NCI-H1436 treated with DMSO at 0.1 percent for 48 hours (cell line): ENCODE measurements at places on chromosomes 3 and 15.
A peak's percentile ranks its signal among the peaks of the same experiment; 100 is the strongest.

GRCh38 chr3:50660386-50660785 is 14.3 kb upstream of the DOCK3 start:
- no peak for DNase-seq

DNA sequence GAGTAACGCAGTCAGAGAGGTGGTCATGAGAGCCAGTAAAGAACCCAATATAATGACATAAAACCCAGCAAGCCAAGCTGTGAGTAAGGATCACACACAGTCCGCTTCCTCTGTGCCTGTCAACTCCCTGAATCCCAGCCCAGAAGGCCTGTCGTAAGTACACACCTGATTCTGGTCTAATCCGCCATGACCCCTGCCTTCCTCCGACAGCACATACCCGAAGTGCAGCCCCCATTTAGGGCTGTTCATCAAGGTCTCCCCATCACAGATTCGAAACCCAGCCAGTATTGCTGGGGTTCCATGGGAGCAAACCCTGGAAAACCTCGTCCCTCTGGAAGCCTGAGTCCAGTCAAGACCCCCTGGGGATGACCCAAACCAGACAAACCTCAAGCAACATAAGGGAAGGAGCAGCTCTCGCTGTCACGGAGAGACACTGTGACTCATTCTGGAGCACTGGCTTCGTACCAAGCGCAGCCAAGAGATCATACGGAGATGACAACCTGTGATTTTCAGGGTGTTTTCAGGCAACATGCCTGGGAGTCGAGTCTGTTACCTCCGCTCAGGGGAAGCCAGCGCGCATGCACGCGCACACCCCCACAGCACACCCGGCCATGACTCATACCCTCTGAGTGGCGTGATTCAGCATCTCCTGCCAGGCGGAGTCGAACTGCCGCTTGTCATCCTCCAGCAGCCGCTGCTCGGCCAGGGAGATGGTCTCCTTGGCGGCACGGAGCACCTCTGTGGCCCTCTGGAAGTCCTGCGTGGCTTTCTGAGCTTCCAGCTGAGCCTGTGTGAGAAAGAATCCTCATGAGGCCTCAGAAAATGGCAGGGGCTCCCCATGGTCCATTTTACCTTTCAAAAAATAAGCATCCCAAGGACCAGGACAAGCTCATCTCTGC is 63.0 kb downstream of the SH3BP5 start:
- no peak for DNase-seq

DNA sequence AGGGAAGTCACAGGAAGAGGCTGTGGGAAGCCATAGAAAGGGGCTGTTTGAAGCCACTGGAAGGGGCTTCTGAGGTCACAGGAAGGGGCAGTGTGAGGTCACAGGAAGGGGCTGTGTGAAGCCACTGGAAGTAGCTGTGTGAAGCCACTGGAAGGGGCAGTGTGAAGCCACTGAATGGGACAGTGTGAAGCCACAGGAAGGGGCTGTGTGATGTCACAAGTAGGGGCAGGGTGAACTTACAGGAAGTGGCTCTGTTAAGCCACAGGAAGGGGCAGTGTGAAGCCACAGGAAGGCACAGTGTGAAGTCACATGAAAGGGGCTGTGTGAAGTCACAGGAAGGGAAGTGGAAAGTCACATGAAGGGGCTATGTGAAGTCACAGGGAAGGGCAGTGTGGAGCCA is 33.1 kb downstream of the GASK1A start:
- no peak for DNase-seq

DNA sequence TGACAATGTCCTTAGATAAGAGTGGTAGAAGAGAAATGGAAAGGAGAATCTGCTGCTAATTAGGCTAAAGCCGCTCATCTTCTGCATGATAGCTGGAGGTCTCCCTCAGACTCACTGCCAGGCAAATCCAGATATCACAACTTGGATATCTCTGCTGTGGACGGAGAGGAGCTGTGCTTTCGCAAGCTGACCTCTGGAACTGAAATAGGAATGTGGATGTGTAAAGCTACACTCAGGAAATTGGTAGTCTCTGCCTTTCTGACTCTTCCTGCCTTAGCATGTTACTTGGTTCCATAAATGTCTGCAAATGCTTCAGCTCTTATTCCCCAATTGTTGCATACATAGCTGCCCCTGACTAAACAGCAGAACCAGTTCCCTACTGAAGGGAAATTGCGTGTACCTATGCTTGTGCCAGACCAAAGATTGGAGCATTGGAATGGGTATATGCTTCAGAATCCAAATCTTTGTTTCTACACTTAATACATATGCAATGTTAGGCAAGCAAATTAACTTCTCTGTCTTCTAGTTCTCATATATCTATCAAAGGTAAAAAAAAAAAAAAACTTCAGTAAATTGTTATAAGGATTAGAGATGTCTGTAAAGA is 74.7 kb upstream of the ROBO2 start:
- DNase-seq = no peak

GRCh38 chr3:127791221-127791913 is 30.9 kb downstream of the MGLL start:
- no peak for DNase-seq

DNA sequence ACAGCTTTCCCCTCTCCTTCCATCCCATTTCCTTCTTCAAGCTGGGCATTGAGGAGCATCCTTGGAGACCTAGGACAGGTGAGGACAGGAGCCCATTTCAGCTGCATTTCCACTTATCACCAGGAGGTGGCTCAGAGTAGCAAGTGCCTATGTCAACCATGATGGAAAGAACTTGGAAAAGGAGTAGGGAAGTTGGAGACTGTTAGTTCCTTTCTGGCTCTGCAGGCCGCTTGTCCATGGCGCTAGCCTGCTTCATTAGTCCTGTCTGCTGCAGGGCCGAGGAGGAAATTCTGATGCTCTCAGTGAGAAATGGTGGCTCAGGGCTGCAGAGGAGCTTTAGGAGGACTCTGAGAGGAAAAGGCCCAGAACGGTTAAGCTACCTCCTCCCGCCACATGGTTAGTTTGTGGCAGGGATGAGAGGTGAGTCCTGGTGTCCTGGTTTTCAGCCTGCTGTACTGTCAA is 7.0 kb upstream of the CD276 start:
- peak; percentile 7 for DNase-seq

DNA sequence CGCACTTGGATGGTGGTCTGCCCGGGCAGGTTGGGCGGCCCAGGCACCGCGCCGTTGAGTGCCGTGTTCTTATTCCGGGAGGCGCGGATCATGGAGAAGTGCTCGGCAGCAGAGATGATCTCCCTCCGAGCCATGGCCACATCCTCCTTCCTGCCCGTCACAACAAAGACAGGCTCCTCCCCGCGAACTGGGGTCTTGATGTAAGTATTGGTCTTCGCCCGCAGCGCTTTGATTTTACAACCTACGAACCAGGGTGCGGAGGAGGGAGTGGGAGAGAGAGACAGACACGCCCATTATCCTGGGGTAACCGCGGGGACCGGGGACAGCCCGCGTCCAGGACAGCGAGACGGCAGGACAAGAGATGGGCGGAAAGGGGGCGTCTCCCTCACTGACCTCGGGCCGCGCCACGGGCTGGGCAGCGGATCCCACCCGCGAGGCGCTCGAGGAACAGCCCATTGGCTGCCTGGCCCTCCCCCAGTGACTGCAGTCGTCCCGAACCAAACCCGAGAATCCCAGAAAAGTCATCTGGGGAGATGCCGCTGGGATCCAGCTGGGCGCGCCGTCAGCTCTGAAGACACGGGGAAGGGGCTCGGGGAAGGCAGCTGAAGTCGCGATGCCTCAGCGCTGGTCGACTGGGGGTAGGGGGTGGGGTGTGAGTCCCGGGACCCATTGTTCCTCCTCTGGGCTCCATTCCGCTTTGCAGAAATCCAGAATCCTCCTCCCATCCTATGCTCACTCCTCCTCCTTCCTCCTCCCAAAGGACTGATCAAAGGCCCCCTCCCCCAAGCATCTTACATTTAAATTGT is 1.2 kb downstream of the MEX3B start:
- no peak for DNase-seq

DNA sequence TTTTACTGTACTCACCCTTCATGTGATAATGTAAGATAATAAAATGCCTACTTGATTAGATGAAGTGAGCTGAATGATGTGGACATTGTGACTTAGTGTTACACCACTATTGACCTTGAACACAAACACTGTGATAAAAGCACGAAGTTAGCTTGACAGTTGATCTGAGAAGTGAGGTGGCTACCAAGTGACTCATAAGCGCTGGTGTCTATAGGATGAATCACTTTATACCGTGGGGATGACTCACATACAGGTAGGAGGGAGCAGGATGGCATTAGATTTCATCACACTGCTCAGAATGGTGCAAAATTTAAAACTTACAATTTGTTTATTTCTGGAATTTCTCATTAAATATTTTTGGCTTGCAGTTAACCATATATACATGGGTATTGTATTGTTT is 174.7 kb upstream of the CNTN3 start:
- no peak for DNase-seq

- no peak for DNase-seq
Measured at GRCh38 chr3:9770276-9770812, 597 bp upstream of the CAMK1 start.

- DNase-seq = no peak
Measured at GRCh38 chr3:65497846-65498245, 540.9 kb downstream of the MAGI1 start.

GRCh38 chr3:111761309-111761795 is 97.7 kb upstream of the PHLDB2 start:
- DNase-seq = no peak

GRCh38 chr15:66570842-66571478 is 5.2 kb upstream of the LCTL start:
- DNase-seq = no peak

- no peak for DNase-seq
Measured at GRCh38 chr3:177976866-177977265, 559.4 kb upstream of the KCNMB2 start.

GRCh38 chr15:89171136-89172072 is 50.0 kb downstream of the RLBP1 start:
- no peak for DNase-seq

- no peak for DNase-seq
Measured at GRCh38 chr3:72353236-72354128, 494.8 kb downstream of the SHQ1 start.

DNA sequence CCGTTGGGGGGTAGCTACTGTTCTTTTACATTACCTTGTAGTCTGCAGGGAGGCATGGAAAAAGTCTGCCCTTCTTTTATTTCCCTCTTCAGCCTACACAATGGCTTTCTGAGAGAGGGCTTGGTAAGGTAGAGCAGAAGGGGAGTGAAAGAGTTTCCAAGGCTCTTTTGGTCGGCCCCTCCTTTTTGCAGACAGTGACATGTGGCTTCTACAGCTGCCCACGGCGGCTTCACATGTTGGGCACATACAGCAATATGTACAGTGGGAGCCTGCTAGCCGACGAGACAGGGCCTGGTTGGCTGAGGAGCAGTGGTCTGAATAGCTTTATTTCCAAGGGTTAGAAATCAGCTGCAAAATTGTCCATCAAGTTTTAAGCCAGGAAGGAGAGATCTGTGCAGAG is 4.0 kb downstream of the INAFM2 start:
- no peak for DNase-seq
